Anterior cingulate cortex (tissue), 58 donors: ENCODE measurements at places on chromosomes 13 and 19.
A peak's percentile ranks its signal among the peaks of the same experiment; 100 is the strongest.

- no peak for DNase-seq
These were observed 7.2 kb downstream of the RNU6-9 start for GRCh38 chr19:900302-901111.

DNA sequence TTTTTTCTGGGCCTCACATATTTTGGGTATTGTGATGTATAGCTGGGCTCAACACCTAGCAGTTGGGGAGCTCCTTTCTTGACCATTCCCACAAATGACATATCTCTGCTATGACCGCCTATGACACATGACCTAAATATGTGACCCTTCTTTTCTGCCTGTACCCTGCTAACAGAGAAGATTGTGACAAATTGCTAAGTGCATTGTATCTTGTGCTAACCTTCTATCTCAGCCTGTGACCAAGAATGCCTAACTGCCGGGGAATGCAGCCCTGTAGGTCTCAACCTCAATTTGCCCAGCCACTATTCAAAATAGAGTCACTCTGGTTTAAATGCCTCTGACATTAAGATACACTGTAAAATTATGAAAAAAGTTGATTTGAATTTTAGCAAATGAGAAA, 6.8 kb upstream of the ZNF429 start:
- DNase-seq: no peak

GRCh38 chr19:3796358-3796757, 10.2 kb upstream of the MATK start:
- DNase-seq: no peak

- no peak for DNase-seq
These were observed 46.3 kb downstream of the URI1 start for GRCh38 chr19:29988351-29988750.

GRCh38 chr19:5369962-5370367, 29.4 kb upstream of the PTPRS start:
- DNase-seq: no peak

DNA sequence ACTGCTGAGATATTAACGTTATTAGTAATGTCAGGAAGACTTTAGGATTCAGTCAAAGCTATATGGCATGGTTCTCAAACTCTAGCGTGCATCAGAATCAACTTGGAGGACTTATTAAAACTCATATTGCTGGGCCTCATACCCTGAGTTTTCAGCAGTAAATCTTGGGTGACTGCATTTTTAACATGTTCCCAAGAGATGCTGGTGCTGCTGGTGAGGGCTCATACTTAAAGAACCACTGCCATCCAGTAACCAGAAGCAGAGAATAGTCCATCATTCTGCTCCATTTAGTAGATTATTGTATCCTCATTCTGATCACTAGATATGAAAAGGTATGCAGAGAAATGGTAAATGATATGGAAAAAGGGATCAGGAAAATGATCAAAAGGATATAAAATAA, 7.9 kb downstream of the GPR12 start:
- DNase-seq: no peak

DNA sequence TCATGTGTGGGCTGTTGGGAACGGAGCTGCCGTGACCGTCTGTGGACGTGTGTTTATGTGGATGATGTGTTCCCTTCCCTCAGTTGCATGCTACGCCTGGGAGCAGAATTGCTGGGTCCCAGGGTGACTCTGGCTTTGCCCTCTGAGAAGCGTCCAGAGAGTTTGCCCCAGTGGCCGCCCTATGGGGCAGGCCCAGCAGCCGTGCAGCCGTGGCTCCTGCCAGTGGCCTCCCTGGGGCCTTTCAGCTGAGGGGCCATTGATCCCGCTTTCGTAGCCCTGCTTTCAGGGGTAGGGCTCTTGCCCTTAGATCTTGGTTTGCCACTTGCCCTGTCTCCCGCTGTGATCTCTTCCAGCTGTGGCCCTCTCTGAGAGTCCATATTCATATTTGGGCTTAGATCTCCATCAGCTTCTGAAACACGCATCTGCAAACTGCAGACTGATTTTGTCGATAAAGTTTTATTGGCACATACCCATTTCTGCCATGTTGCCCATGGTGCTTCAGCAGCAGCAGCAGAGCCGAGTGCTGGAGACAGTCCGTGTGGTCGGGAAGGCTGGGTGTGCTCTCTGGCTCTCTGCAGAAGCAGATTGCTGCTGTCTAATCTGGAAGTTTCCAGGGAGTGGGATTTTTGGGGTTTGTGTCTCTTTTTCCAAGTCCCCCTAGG, 17.6 kb downstream of the GNA11 start:
- no peak for DNase-seq

- no peak for DNase-seq
These were observed 16.4 kb upstream of the KCNN1 start for GRCh38 chr19:17950310-17951156.

GRCh38 chr13:42298392-42298791, 26.4 kb downstream of the AKAP11 start:
- DNase-seq: no peak

DNA sequence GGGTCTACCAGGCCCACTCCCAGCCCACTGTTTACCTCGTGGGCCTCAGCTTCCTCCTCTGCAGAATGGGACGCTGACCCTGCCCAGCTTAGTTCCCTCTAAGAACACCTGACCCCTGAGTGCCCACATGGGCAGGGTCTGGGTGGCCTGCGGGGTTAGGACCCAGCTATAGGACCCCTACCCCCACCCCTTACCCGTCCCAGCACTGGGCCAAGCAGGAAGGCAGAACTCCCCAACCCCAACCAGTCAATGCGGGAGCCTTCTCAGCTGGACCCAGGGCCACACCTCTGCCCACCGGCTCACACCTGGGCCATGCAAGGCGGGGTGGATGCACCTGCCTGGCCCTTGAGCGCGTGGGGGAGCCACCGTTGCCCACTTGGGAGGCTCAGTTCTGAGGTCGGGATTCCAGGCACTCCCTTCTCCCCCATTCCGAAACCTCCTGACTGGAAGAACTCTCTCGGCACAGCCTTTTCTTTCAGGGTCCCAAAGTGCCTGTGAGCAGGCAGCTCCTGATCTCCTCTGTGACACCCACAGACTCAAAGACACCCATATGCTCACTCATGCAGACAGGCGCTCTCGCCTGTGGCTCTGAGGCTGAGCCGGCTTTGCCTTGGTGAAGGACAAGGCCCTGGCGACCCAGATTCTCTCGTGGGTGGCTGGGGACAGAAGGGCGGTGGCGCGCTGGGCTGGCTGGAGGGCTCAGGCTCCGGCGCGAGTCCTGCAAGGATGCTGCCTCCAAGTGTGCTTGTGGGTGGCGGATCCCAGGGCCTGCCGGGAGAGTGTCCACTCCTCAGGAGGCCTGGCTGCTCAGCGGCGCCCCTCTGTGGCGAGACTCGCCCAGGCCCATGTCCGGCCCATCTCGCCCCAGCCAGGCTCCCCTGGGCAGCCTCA, 27.9 kb upstream of the PARP4 start:
- no peak for DNase-seq

DNA sequence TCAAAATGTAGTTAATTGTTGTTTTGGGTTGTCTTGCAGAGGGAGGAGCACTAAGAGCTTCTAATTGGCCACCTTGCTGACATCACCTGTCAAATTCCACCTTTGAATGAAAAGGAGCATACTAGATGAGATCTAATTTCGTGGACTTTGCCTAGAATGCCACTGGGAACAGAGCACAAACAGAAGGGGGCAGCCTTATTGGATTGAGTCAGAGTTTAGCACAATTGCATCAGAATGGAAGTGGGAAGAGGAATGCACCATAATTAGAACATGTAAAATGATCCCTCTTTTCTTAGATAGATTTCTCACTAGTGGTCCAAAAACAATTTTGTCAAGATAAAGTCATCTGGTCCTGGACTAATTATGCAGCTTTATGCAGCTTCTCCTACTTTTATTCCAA, 1552.2 kb downstream of the PCDH9 start:
- no peak for DNase-seq

GRCh38 chr13:77776704-77777103, 79.2 kb downstream of the SLAIN1 start:
- DNase-seq: no peak

- DNase-seq: no peak
These were observed 105.1 kb downstream of the SOX1 start for GRCh38 chr13:112172017-112172416.

- peak; percentile 71 for DNase-seq
These were observed 10.0 kb downstream of the NDUFB7 start for GRCh38 chr19:14561847-14562351.

DNA sequence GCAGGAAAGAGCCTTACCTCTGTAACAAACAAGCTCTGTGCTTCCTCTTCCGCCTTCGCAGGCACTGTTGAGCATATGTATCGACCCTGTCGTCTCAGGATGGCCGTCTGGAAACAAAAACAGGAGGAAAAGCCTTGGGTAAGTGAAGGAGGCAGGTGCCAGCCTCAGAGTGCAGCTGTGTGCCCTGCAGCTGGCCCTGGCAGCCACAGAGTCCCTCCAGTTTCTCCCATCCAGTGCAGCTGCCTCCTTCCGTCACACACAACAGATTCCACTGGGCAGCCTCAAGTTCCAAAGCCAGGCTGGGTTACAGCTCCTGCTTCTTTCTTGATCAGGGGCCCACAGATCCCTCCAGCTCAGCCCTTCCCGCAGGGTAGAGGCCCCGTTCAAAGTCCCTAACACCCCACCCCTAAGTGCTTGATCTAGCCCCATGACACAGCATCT, 47.7 kb downstream of the DOCK9 start:
- DNase-seq: no peak

- DNase-seq: no peak
These were observed 16.4 kb downstream of the SULT2B1 start for GRCh38 chr19:48568345-48568886.

GRCh38 chr19:56637976-56638555, 4.9 kb upstream of the SMIM17 start:
- peak; percentile 39 for DNase-seq

GRCh38 chr13:109384491-109385241, 401.7 kb downstream of the IRS2 start:
- no peak for DNase-seq

- DNase-seq: no peak
These were observed 28.0 kb downstream of the ZSWIM4 start for GRCh38 chr19:13823256-13823655.

GRCh38 chr19:12703046-12703445, 6.6 kb upstream of the FBXW9 start:
- no peak for DNase-seq

DNA sequence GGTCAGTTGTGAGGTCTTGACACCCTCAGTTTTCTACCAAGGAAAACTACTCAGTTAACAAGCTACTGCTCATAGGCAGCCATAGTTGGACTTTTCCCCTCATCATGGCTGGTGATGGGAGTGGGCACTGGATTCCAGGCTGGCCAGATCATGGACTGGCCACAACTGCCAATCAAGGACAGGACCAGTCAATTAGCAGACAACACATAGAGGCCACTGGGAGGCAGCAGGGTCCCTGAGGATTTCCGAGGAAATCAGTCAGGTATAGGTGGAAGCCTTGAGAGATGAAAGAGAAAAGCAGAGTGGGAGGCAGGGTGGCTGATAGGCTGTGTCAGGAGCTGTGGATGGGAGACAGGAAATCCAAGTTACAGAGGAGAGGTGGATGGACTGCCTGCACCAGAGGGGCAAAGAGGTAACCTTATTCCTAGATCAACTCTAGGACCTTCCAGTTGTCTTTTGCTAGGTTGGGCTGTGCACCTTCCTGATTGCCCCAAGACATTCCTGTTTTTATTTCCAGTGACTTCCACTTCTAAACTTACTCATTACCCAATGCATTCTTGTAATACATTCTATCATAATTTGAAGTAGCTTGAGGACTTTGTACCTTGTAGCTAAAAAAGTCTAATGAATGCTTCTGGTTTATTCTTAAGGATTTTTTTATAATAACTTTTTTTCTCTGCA, 361.8 kb downstream of the KCNRG start:
- no peak for DNase-seq

DNA sequence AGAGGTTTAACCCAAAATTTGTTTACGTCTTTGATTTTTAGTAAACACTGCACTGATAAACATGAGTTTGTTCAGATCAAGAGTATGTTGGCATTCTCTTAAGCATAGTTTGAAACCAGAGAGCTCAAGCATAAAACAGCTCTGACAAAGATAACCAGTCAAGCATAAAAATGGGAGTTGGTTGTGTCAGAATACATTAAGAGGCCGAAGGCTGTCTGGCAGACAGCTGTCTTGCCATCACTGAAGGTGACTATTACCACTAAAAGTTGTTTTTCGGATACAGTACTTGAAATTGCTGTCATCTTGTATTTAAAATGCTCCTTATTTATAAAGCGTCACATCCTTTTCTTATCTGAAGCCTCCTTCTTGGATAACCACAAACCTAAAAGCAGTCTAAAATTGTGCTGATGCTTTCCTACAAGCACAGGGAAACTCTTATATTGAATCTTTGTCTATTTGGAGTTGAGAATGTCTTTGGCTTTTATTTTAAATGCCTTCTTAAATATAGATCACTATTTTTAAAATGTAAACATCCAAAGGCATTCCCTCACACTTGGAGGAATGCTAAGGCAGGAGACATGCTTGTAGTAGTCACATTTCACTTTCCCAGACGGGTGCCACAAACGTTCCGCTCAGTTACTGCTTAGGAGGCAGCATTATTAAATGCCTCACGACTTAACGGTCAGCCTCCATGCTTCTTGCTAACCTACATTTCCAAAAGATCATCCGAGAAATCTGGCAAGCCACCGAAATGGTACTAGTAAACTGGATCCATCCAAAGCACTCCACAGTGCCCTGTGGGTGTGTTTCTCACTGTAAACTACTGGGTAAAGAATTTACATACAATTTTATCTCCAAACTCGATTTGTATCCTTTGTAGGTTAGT, 1.5 kb downstream of the SMAD9 start:
- DNase-seq: no peak

DNA sequence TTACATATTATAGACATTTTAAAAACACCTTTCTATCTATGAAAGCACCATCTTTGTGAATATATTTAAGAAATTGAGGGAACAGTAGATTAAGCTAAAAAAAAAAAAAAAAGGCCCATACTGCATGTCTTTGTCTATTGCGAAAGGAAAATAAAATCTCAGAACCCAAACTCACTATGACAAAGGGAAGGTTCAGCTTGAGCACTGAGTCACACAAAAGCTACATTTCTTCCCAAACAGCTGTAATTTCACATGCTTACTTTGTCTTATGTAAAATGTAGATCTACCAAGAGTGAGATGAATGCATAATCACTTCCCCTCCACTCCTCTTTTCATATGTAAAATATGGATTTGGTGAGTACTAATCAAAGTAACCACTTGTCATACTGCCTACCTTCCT, 640.1 kb upstream of the KLF12 start:
- no peak for DNase-seq
